Kidney (tissue), 22 donors: ENCODE measurements at places on chromosomes 2 and 18.

GRCh38 chr2:85690932-85691331 is 3.2 kb upstream of the GNLY start:
- no peak overlapping the region for H3K27ac ChIP-seq
- no peaks in the 10 kb centered on the region for H3K27me3 ChIP-seq
- DNase-seq = no peak
- H3K4me1 ChIP-seq = no peaks in the 10 kb centered on the region

DNA sequence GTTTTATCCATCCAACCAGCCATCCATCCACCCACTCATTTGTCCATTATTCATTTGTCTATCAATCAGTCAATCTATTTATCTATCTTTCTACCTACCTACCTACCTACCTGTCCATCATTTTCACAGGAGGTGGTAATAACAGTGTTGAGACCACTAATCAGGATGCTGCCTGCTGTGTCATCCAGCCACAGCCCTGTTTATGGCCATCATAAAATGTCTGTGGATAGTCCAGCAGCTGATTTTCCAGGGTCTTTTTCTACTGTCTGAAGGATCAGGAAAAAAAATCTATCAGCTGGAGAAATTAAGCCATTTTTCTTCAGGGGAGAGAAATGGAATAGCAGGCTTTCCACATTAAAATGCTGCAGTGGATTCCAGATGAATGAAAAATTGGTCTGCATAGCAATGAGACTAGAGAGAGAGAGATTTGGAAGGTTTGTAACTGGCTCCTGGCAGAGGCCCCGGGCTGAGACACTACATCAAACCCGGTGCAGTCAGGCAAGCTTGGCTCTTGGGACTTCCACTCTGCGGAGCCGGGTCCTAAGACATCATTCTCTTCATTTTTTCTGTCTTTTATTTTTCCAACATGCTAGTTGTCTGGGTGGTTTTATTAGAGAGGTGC is 33.0 kb upstream of the BOD1L2 start:
- no peak overlapping the region for H3K27ac ChIP-seq
- no peaks in the 10 kb centered on the region for H3K27me3 ChIP-seq
- DNase-seq = peak; percentile 2
- no peaks in the 10 kb centered on the region for H3K4me1 ChIP-seq
- no peak overlapping the region for H3K4me3 ChIP-seq

- no peak overlapping the region for H3K27ac ChIP-seq
- no peaks in the 10 kb centered on the region for H3K36me3 ChIP-seq
- H3K4me3 ChIP-seq = no peak overlapping the region
- DNase-seq = no peak
- H3K27me3 ChIP-seq = no peaks in the 10 kb centered on the region
- no peaks in the 10 kb centered on the region for H3K4me1 ChIP-seq
Observed at GRCh38 chr2:231539991-231540390, 9.7 kb upstream of the NMUR1 start.

DNA sequence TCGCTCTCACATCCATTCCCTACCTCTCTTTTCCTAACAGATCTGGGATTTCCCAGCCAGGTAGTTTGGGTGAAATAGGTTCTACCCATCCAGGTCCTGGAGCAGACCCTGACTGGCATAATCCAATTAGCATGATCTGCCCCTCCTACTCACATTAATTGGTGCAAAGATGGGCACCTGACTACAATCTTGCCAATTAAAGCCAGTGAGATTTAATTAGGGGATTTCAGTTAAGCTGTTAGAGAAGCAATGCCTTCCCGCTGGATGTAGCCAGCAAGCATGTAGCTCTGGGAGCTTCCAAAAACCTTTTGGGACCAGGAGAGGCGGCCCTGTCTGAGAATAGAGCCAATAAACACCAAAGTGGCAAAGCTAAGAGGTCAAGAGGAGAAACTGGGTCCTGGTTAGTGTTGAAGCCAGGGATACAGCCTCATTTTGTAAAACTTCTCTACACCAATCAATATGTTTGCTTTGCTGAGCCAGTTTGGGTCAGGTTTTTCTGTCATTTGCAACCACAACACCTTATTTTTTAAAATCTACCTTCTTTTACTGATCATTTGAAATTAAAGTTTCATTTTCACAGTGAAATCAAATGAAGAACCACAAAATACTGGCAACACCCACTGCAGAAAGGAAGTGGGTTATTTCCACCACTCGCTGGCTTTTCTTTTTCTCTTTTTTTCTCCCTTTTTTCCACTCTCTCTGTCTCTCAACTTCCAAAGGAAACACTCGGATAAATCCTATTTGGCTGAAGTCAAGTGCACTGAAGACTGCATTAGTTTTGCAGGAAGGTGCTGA is 3.2 kb upstream of the TTC39C start:
- H3K27ac ChIP-seq = no peak overlapping the region
- H3K36me3 ChIP-seq = no peaks in the 10 kb centered on the region
- H3K27me3 ChIP-seq = no peaks in the 10 kb centered on the region

- no peak for DNase-seq
- H3K36me3 ChIP-seq = no peaks in the 10 kb centered on the region
- H3K4me3 ChIP-seq = no peak overlapping the region
- H3K27ac ChIP-seq = no peak overlapping the region
- H3K4me1 ChIP-seq = no peaks in the 10 kb centered on the region
Observed at GRCh38 chr2:40374543-40375240, 77.2 kb downstream of the SLC8A1 start.
